NCI-H446 (cell line): ENCODE measurements at places on chromosomes 7 and 10.

DNA sequence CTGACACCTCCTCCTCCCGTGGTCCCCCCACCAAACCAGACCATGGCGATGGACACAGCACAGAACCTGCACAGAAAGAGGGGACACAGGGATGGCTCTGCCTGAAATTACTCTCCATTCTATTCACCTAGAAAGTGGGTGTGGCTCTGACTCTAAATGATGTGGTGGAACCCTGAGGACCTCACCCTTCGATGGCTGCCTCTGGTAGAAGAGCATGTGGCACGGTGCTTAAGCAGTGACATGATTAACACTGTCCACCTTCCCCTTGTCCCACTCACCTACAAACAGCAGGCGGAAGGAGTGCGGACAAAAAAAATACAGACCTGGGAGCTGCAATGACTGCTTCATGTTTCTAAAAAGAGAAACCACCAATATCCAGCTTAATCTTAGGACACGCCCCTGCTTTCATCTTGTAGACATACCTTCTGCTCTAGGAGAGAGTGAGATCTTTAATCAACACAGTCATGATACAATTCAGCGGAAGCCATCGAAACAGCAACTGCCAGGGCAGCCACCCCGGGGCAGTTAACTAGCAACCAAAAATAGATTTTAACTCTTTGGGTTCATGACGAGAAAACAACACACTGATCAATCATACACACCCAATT lies 11.4 kb downstream of the JCAD start:
- DNase-seq, result no peak

- no peak for DNase-seq
Observed at GRCh38 chr7:27840313-27840712, 100.4 kb downstream of the TAX1BP1 start.

DNA sequence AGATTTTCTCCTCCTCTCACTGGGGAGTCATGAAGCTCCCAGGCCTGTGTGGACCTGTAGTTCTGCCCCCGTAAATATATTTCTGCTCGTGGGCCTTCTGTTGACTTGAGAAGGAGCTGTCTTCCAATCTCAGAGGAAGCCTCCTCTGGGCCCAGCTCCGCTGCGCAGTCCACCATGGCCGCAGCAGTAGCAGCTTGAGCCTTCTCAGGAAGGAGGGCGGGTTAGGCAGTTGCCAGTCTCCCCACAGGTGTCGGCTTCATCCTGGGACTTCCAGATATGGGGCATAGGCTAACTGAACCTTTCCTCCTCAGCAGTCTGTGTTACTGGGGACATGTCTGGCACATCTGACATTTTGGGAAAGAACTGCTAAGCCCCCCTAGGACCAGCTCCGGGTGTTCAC lies 62.9 kb upstream of the TRIM8 start:
- DNase-seq, result no peak

GRCh38 chr10:80260295-80261243 lies 28.9 kb downstream of the MAT1A start:
- DNase-seq, result peak; percentile 29

DNA sequence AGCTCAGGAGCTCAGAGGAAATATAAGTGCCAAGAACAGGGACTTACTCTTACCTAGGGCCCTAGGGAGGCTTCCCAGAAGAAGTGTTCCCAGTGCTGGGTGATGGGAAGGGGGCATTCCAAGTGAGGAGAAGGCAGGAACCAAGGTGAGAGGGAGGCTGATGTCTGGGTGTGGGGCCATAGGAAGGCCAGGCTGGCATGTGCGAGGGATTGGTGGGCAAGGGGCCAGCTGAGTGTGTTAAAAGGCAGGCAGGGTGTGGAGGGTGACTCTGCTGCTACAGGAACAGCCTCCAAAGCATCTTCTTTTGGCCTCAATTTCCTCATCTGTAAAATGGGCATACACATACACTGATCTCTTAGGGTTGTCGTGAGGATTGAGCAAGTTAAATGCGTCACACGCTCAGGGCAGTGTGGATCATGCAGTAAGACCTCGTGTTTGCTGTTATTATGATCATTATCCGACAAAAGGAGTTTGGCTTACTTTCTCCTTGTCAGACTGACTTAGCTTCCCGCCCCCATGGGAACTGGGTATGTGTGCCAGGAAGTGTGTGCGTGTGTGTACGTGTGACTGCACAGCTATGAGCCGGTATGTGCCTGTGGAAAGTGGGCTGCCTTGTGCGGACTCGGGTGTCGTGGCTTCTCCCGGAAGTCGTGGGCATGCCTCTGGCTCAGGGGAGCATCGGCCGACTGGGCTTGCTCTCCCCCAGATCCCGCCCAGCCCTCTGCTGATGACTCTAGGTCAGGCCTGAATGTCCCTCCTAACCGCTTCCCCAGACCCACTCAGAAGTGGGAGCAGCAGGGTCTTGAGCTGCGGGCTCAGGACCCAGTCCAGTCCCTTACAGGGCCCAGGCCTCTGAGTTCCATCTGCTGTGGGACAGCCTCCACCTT lies 59.6 kb downstream of the NEURL1 start:
- no peak for DNase-seq

GRCh38 chr10:99941942-99942820 lies 67.6 kb downstream of the DNMBP start:
- no peak for DNase-seq

GRCh38 chr10:84659497-84660439 lies 331.4 kb downstream of the CCSER2 start:
- no peak for DNase-seq

DNA sequence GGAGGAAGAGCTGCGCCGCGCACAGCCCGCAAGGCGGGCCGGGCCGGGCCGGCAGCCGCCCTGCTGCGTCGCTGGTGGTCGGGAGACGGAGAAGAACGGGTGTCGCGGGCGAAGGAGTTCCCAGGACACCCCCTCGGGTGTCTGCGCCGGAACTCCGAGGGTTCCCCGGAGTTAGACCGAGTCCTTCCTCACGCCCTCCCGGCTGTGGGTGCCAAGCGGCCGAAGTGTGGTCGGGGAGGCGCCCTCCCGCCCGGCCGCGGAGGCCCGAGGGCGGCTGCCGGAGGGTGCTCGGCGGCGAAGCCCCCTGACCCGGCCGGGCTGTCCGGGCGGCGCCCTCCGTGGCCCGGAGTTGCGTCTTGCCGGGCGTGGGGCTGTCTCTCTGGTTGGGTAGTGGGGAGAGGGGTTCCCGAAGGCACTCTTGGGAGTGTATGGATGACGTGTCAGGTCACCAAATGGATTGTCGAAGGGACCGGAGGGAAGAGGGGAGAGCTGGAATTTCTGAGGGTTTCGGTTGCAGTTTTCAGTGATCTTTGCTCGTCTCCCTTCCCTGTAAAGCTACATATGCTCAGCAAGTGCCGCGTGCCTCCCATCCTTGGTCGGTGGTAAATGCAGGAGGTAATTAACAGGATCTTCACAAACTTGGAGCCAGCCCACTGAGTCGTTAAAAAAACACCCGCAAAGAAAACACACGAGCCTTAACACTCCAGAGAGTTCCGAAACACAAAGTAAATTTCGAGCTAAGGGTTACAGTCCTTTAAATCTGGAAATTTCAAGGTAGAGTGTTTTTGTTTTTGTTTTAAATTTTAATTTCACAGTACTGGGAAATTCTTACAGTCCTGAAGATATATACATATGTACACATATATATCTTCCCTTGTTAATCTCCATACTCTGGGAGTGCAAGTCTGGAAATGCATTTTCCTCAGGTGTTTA lies 871 bp downstream of the ST7 start:
- DNase-seq, result peak; percentile 70

GRCh38 chr7:41096917-41097316 lies 606.0 kb downstream of the INHBA start:
- no peak for DNase-seq

GRCh38 chr7:42103456-42103855 lies 133.6 kb downstream of the GLI3 start:
- DNase-seq, result no peak

DNA sequence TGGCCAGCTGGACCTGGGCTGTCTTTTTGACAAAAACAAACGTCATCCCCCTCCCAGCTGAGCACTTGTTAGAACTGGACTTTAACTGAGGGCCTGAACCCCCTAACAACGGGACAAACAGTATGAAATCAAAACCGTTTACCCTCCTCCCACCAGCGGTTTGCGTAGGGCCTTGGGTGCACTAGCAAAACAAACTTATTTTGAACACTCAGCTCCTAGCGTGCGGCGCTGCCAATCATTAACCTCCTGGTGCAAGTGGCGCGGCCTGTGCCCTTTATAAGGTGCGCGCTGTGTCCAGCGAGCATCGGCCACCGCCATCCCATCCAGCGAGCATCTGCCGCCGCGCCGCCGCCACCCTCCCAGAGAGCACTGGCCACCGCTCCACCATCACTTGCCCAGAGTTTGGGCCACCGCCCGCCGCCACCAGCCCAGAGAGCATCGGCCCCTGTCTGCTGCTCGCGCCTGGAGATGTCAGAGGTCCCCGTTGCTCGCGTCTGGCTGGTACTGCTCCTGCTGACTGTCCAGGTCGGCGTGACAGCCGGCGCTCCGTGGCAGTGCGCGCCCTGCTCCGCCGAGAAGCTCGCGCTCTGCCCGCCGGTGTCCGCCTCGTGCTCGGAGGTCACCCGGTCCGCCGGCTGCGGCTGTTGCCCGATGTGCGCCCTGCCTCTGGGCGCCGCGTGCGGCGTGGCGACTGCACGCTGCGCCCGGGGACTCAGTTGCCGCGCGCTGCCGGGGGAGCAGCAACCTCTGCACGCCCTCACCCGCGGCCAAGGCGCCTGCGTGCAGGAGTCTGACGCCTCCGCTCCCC lies at the start of gene IGFBP1:
TSS of gene IGFBP1 (plus strand) at position 304 of the 808 bp plus-strand sequence. CDS start at position 469, 165 bp downstream.
- no peak for DNase-seq

DNA sequence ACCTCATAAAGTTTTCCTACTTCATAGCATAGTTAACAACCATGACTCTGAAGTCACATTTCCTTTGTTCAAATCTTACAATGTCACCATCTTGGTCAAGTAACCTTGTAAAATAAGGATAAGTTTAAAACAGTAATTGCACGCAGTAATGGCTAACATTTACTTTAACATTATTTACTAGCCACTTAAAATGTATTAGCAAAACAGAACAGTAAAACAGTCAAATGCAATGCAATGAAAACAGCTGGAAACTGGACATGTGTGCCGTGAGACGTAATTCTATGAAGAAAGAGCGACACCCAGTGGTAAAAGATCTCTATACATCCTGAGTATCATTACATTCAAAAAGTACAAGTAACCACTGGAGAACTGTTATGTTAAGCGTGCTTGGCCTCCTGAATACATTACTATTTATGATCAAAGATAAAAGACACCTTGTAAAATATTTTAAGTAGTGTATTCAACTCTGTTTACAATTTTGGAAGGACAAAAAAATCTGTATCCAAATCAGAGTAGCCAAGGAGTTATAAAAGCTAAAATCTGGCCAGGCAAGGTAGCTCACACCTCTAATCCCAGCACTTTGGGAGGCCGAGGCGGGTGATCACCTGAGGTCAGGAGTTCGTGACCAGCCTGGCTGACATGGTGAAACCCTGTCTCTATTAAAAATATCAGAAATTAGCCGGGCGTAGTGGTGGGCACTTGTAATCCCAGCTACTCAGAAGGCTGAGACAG lies 27.2 kb downstream of the ATE1 start:
- peak; percentile 28 for DNase-seq

- no peak for DNase-seq
Observed at GRCh38 chr7:91416155-91416865, 152.1 kb downstream of the FZD1 start.

- no peak for DNase-seq
Observed at GRCh38 chr7:107613948-107614347, 33.9 kb downstream of the BCAP29 start.

- DNase-seq, result no peak
Observed at GRCh38 chr10:60989400-60989876, 45.5 kb upstream of the RHOBTB1 start.

DNA sequence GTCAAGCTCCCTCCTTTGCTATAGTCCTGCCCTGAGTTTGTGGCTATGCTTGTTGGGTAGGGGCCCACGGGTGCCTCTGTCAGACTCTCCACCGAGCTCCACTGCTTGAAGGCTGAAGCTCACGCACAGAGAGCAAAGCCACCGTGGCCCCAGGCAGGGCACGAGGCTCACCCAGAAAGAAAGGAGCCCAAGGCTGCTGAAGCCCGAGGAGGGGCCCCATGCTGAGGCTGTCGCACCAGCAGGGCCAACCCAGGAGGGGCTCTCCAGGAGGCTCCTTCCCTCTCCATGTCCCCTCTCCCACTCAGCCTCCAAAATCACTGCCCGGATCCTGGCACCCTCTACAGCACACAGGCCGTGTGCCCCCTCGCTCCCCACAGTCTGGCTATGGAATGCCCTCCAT lies 50.5 kb downstream of the YKT6 start:
- no peak for DNase-seq

GRCh38 chr7:149794661-149795060 lies 21.3 kb upstream of the ZNF467 start:
- no peak for DNase-seq

DNA sequence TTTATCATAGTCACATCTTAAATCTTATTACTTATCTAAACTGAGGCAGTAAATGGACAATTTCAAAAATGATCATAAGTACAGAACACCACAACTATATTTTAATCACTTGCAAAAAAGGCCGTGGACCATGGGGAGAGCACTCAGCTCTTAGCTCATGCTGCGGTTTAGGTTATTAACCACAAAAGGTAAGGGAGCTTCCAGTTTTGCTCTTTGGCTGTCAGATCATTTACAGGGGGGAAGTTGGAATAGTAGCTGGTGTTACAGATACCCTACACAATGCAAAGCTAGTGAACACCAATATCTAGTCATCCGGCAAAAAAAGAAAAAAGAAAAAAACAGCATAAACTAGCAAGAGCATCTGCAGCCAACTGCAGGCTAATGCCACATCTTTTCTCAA lies 147.0 kb downstream of the BBS9 start:
- no peak for DNase-seq

- DNase-seq, result no peak
Observed at GRCh38 chr7:98879198-98879978, 1.1 kb downstream of the TRRAP start.

- DNase-seq, result no peak
Observed at GRCh38 chr7:19464241-19464640, 244.6 kb downstream of the POLR1F start.

DNA sequence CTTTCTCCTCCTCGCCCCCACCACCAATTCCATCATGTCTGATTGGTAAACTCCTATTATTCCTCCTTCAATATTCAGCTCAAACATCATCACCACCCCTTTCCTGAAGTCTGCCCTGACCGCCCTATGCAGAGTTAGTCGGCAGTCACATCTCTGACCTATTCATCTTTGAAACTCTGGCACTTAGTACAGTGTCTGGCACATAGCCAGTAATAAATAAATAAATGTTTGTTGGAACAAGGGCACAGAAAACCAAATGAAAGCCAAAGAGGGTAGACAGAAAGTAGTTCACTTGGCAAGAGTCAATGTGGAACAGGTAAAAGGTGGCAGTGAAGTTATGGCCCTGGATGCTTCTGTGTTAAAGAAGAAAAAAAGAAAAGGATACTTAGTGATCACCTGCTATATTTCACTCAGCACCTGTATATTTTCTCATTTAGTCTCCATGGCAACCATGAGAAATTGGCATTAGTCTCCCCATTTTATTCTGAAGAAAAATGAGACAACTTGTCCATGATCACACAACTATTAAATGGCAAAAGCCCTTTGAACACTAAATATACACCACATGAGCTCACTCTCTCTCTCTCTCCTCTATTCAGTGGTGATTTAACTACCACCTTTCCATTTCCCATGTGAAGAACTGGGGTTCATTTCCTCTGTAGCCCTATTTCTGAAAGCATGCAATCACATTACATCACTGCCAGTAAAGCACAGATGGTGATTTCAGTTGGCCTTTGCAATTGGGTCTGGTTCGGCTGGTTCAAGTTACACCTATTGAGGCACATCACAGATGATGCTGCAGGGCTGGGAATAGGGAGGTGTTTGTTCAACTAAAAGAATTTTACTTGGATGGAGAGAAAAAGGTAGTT lies 25.3 kb downstream of the CHCHD3 start:
- peak; percentile 34 for DNase-seq
